Sigmoid colon (tissue), 7 donors: ENCODE measurements at places on chromosomes 4 and X. TPM values are rescaled to one million over a fixed set of nuclear protein-coding genes. Genes with fewer than 3 reads are reported as not detected.

GRCh38 chrX:116379854-116380253 is 56.6 kb upstream of the SLC6A14 start:
- DNase-seq: no peak

DNA sequence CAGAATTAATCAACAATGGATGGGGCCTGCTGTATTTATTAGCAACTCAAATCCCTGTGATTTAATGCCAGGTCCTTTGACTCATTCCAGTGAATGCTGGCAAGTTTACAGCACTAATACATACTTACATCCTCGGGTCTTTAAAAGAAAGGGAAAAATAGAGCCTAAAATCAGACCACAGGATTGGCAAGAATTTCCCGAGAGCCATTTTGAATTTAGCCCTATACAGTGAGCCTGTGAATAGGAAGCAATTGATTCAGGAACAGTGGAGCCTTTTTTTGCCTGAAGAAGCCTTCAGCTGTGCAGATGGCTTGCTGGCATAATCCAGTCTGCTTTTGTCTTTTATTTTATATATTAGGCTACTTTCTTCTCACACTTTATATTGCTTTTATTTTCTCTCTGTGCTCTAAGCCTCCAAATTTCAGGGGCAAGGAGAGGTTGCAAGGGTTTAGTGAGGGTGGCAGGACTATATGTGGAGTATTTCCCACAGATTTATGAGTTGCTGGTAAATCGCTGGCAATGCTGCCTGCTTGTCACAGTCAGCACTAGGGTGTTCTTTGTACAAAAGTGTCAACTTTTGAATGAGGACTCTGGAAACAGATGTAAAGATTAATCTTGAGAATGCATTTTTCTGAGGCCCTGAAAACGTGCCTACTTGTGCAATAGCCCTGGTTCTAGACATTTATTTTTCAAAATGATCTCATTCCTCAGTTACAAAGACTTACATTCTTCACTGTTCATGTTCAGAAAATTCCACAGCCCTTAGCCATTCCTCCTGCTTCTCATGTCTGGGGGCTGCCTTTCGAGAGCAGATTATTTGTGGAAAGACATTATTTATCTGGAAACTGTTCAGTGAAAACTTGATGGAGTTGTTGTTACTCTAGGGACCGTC is 303.5 kb downstream of the SPRY1 start:
- no peak for DNase-seq

The COL4A5 gene
- total RNA-seq: 4.6 TPM

GRCh38 chr4:36237366-36238313 is 6.7 kb downstream of the ARAP2 start:
- no peak for DNase-seq

The HPGD gene
- total RNA-seq: 232 TPM

The SSX2 gene
- not detected for total RNA-seq

GRCh38 chrX:2694914-2695267 is 3.8 kb downstream of the CD99 start:
- DNase-seq: no peak
